ENCODE measurements at places on chromosomes 5 and 9.

- DNase-seq, result no peak
These were observed 142.3 kb downstream of the GRIA1 start for GRCh38 chr5:153632748-153633290.

- no peak for DNase-seq
These were observed 58.0 kb downstream of the TMEM215 start for GRCh38 chr9:32841314-32841713.

DNA sequence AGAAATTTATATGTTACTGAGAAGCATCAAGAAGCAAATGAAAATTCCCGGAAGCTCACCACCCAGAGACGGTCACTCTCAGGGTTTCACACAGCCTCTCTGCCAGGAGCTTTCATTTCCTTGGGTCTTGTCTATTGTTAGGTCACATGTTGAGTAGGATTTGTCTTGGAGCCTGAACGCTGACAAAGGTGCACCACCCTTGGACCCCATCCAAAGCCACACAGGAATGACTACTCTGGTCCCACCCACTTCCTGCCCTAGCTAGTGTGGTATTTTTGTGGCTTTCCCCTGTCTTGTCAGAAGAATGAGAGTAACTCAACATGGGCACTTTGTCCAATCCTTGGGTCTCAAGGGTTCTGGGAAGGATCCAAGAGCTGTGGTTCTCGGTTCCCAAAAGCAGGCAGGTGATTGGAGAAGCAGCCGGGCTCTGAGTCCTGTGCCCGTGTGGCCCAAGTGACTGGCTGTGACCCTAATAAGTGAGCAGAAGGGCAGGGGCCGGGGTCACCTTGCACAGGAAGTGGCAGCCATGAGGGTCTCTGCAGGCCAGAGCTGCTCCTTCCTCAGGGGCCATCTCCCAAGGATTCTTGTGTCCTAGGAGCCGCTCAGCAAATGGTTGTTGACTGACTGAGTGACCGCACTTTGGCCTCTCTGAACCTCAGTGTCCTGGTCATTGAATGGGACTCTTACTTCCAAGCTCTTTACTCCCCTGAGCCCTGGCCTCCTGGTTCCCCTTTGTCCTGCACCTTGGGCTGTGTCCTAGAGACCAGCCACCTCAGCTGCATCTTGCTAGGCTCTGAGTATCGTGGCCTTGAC is 6.9 kb downstream of the FGD3 start:
- peak; percentile 91 for DNase-seq

DNA sequence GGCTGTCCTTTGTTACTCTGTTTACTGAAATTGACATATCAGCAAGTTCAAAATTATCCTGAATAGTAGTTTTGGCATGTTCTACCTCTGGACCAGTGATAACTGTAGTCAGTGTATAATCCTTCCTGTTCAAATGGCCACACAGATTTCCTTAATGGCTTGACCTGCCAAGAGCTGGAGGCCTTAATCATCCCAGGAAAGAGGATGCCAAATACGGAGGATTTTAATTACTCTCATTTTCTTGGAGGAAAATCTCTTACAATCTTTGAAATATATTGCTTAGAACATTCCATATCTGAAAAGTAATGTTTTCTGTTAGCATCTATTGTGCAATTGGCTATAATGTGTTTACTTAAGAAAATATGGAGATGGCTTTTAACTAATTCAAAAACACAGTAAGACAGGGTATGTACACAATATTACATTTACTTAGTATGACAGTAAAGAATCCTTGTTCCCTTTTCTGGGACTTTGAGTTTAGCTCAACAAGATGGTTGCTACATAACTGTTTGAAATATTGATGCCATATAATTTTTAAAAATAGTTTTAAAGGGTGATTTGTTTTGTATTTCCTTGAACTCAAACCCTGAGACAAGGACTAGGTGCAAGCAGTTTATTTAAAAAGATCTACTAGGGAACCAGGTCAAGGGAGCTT is 68.9 kb upstream of the SELENOP start:
- DNase-seq, result no peak

- DNase-seq, result no peak
These were observed 47.2 kb upstream of the FBXL7 start for GRCh38 chr5:15452781-15453180.
